ENCODE measurements at places on chromosomes 3 and 15.

DNA sequence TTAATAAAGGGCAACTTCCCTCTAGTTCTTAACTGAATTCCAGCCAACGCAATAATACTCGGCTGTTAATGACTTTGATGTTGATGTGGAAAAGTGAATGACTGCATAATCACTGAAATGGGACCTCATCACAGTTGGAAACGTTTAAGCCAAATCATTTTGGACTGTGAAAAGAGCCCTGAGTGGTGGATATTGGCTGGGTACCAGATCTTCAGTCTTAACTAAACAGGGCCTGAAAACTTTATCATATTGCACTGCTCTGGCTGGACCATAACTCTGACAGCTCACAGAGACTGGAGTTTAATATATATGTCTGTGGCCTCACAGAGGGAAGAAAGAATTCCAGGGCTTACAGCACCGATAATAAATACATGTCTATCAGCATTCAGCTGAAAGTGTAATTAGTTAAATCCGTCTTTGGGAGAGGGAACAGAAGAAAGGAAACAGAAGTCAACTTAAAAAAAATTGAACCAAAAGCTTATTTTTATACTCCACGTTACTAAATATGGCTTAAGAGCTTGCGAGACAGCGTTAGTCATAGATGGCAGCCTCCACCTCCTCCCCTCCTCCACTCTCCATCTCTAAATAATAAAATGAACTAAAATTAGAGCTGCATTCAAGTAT lies 222.3 kb upstream of the CDIN1 start:
- no peak for DNase-seq

DNA sequence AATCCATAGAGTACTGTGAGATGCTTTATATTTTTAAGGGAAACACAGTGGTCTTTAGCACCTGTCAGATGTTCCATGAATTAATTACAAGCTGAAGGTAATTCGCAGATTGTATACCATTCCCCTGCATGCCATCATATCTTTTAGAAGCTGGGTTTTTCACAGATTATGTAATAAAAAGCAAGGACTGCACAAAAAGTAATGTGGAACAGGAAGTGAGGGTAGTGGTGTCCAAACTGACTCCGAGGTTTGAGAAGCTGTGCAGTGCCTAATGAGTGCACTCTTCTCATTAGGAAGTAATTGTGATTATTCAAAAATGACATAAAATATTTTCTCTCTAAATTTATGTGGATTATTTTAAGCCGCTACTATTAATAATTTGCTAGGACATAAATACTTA lies 123.2 kb downstream of the GOLIM4 start:
- no peak for DNase-seq

DNA sequence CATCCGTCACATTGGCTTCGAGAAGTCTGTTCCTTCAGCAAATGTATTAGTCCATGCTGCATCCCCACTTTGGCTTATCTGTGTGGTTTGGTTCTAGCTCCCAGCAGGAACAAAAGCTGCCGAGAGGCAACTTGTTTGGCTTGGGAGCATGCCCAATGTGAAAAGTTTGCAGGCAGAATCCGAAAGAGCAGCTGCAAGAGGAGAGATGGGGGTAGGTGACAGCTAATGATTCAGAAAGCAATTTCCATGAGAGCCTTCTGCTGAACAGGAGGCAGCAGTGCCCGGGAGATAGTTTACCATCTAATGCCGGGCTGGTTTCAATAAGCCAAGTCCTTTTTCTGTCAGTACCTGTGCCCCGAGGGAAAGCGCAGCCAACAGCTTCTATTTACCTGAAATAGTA lies 60.2 kb downstream of the GRM7 start:
- DNase-seq = no peak

- no peak for DNase-seq
Observed at GRCh38 chr15:55360256-55360655, 41.2 kb downstream of the PIGB start.

DNA sequence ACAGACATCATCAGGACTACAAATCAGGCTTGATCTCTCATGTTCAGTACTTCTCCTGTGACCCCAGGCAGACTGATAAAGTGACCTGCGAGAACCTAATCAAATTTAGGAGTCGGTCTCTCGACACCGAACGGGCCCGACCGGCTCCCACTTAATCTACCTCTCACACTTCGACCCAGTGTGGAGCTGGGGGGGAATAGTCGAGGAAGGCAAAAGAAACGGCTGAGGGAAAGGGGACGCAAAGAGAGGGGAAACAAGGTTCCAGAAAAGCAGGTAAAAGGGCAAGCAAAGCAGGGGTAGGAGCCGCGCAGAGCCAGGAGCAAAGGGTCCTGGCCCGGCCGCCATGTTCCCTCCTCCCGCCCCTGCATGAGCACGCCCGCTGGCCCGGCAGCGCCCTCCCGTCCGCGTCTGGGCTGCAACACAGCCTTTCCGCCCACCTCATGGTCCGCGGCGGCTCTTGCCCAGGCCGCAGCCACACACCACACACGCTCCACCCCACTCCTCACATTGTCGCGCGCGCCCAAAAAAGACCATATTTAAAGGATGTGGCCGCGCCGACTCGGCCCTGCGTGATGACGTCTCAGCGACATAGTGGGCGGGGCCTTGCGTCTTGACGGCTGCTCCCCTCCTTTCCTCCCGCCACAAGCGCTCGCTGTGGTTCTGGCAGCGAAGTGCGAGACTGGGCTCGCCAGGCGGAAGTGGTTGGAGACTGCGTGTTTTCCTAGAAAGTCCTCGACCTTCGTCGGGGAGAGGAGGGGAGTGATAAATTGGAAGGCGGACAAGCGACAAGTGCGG lies at the start of gene ICE2:
Gene ICE2 (minus strand): TSS at position 577 of the 795 bp plus-strand sequence. CDS start 1,165 bp downstream, outside the sequence.
- peak; percentile 91 for DNase-seq

DNA sequence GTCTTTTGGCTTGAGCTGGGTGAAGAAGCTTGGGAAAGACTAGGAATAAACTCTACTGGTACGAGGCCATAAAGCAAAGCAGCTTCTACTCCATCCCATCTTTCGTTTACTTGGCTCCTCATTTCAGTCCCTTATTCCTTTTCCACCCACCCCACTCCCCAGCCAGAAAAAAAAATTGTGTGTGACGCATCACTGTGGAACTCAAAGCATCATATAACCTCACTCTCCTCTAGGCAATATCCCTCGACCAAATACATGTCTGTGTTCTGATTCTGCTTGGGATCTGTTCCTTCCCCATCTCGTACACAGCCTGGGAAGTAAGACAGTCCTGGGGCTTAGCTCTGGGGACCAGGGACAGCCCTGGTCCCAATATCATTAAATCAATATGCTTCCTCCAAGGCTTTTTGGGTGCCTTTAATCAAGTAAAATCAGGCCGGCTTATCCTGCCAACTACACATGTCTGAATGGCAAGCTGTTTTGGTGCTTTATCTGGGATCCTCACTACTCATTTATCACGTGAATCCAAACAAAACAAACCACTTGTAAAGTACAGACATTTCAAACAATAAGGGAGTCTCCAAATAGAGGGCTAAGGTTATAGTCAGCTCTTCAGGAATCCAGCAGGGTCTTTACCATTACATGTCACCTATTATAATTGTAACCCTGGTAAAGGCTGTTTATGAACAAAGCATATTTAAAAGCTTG lies 74.9 kb upstream of the ZBED2 start:
- DNase-seq = no peak

DNA sequence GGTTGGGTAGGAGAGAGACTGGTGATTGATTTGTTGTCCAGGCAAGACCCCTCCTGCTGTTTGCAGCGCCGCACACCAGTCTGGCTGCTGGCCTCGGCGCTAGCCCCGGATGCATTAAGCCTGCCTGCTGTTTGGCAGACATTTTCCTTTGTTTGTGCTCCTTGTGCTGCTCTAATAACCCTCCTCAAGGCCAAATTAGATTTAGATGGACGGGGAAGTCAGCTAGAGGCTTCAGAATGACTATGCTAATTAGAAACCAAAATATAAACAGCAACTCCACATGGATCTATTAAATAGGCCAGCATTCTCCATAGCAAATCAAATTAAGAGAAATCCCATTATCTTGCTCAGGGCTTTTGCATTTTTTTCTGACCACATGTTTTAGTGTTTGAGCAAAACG lies 445.2 kb downstream of the SQOR start:
- no peak for DNase-seq

- DNase-seq = no peak
Observed at GRCh38 chr3:113712129-113712528, 15.7 kb upstream of the USF3 start.

GRCh38 chr3:133691273-133692107 lies 29.7 kb upstream of the TOPBP1 start:
- no peak for DNase-seq
